ENCODE measurements at places on chromosomes 13 and 19.

GRCh38 chr13:111325941-111326620, 5.6 kb downstream of the TEX29 start:
- DNase-seq: no peak

DNA sequence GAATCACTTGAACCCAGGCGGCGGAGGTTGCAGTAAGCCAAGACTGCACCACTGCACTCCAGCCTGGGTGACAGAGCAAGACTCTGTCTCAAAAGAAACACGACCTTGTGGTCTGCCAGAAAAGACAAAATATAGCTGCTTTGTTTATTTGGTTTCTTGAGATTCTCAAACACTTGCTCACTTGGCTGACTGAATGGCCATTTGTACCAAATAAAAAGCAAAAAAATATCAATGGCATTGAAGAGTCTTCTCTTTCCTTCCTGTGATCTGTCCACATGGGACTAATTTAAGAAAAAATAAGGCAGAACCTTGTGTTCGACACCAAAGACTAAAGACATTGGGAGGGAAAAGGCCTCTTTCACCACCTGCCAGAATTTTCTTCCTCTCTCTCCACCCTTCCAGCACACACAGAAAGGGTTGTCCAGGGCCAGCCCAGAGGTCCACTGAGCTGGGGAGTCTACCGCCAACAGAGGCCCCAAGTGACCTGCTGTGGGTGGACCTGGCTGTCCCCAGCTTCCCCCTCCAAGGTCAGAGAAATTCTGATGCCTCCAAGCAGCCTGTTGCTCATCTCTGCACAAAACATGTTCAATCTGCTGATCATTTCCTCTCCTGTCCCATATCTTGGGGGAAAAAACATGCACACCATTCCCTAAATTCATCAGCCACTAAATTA, 5.9 kb downstream of the BRME1 start:
- no peak for DNase-seq

DNA sequence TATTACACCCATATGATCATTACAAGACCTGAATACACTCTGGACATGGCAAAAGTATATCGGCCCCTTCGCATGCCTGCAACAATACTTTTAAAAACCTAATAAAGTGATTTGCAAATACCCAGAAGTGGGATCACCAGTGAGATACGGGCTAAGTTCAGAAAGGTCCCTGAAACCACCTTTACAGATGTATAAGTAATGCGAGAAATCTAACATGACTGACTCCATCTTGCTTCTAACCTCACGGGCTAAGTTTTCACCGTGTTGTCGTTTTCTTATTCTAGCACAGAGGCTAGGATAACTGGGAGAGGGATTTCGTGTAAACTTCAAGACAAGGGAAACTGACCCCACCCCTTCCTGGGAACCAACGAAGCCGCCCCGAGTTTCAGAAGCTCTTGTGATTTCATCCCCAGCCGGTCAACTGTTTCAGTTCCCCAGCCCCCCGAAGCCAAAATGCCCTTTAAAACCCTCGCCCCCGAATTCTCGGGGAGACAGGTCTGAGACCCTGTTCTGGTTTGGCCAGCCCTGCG, 703 bp downstream of the NEK3 start:
- DNase-seq: no peak

GRCh38 chr19:4987692-4988370, 18.9 kb downstream of the KDM4B start:
- no peak for DNase-seq

DNA sequence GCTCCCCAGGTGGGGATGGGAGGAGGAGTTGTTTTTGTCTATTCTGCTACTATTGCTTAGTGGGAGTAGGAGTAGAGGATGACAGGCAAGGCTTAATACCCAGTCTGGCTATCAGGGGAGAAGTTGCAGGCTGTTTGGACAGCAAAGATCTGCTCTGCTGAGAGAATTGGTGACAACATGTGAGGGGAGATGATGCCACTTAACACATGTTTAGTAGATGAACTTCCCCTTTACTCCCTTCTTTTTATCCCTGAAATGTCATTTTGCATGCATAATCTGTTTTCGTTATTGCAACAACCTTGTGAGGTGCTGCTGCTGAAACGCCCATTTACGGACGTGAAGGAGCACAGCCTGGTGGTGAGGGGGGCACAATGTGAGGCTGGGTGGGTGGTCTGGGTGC, 3.0 kb upstream of the CYP4F12 start:
- no peak for DNase-seq

DNA sequence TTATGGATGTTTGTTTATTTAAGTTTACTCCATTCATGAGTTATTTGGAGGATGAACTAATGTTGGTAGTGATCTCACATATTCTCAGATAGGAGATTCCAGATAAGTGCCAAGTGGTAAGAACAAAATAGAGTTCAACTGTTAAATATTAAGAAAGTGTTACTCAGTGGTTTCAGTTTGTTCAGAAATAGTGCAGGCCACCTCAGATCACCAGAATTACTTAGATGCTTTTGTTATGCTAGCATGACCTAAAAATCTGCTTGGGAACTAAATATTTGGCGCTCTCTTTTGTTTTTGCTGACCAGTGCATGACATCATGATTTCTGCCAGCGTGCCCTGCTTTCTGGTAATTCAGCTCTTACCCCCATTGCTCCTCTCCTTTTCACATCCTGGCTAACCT, 15.6 kb downstream of the CLDN10 start:
- no peak for DNase-seq

DNA sequence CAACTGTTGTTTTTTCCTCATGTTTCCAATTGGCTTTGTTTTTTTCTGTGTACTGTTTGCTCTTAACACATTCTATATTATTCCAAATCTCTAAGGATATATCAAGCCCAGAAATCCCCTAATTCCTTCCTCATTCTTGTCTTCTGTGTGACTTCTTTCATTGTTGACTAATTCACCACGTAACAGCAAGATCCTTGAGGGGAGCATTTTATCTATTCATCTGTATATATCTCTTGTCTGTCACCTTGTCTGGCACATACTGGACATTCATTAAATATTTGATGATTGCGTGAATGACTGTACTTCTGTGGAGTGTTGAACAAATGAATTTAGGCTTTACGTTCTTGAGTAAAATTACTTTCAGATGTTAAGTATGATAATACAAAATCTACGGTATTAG, 44.8 kb upstream of the OLFM4 start:
- DNase-seq: no peak

DNA sequence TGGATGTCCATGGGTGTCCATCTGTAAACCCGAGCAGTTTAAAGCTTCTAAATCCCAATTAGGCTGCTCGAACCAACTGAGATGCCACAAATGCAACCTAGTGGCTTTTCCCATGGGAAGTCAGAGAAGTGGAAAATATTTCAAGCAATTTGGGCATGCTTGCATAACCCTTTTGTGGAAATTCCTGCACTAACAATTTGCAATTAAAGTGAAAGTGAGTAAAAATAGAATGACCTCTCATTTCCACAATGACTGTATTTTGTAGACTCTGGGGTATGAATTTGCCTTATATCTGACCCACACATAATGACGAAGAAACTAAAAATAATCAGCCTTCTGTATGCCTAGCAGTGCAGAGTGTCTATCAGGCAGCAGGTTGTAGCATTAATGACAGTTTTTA, 91.8 kb upstream of the TSC22D1 start:
- DNase-seq: no peak

DNA sequence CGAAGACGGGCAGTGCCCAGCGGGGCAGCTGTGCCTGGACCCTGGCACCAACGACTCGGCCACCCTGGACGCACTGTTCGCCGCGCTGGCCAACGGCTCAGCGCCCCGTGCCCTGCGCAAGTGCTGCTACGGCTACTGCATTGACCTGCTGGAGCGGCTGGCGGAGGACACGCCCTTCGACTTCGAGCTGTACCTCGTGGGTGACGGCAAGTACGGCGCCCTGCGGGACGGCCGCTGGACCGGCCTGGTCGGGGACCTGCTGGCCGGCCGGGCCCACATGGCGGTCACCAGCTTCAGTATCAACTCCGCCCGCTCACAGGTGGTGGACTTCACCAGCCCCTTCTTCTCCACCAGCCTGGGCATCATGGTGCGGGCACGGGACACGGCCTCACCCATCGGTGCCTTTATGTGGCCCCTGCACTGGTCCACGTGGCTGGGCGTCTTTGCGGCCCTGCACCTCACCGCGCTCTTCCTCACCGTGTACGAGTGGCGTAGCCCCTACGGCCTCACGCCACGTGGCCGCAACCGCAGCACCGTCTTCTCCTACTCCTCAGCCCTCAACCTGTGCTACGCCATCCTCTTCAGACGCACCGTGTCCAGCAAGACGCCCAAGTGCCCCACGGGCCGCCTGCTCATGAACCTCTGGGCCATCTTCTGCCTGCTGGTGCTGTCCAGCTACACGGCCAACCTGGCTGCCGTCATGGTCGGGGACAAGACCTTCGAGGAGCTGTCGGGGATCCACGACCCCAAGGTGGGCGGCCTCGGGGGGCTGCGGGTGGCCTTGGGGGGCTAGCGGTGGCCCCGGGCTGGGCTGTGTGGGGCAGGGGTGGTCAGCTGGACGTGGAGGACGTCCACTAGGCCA, 4.8 kb downstream of the GRIN3B start:
- DNase-seq: no peak

DNA sequence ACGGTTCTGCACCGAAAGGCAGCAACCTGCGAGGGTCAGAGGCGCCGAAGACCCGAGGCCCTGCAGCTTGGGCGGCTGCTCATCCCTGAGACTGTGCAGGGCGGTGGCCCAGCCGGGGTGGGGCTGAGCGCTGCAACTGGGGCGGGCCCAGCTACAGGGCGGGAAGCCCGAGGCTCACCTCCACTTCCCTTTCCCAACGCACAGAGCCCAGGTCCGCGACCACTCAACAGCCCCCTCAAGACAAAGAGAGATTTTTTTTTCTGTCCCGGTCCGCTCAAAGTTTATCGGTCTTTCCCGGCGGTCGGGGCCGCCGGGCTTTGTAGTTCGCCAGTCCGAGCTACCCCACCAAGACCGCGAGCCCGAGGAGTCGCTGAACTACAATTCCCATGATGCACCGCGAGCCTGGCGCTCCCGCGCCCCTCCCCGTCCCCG, 573 bp downstream of the KATNAL1 start:
- peak; percentile 76 for DNase-seq

DNA sequence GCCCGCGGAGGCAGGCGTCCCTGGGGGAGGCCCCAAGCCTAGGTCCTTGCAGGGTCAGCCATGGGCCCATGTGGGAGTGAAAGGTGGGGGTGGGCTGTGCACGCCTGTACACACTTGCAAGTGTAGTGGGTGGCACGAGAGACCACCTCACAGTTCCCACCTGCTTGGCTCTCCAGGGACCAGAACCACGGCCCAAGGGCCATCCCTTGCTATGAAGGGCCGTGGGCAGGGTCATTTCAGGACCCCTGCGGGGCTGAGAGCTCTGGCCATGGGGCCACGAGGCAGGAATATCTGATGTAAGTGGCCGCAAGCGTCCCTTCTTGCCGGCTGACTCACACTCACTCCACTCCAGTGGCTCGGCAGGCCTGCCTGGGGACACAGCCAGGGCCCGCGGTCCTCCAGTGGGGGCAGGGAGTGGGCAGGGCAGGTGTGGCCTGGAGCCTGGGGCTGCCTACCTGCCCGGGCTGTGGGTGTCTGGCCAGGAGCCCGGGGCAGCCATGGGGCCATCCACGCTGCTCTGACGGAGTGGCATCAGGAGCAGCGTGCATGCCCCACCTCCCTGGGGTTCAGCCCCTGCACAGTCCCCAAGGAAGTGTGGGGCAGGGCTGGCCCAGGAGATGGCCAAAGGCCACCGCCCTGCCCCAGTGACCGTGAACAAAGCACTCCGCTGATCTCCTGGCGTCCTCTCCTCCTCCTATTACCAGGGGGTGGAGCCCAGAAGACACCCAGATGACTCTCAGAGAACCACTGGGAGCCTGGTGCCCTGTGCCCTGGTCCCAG, 8.6 kb upstream of the MKNK2 start:
- no peak for DNase-seq

GRCh38 chr13:75325711-75326110, 156.3 kb downstream of the TBC1D4 start:
- DNase-seq: no peak

GRCh38 chr19:1151037-1151724, 22.9 kb downstream of the SBNO2 start:
- DNase-seq: no peak

DNA sequence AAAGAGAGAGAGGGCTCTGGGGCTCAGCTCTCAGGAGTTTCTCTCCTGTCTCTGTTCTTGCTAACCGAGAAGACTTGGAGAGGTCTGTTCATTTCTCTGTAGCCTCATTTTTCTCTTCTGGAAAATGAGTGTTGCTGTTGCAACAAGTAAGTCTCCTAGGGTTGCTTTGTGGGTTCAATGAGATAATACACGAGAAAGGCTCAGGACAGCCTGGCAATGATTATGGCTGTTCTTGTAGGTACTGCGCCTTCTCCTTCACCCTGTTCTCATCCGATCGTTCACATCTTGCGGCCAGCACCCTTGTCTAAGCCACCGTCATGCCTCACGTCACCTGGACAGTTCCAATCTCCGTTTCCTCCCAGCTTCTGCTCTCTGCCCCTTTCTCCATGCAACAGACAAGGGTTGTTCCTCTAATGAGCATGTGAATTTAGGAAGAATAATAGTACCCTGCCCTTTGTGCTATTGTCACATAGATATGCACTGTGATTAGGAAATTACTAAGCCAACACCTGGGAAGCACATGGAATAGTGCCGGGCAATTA, 4.2 kb downstream of the C5AR1 start:
- DNase-seq: no peak

DNA sequence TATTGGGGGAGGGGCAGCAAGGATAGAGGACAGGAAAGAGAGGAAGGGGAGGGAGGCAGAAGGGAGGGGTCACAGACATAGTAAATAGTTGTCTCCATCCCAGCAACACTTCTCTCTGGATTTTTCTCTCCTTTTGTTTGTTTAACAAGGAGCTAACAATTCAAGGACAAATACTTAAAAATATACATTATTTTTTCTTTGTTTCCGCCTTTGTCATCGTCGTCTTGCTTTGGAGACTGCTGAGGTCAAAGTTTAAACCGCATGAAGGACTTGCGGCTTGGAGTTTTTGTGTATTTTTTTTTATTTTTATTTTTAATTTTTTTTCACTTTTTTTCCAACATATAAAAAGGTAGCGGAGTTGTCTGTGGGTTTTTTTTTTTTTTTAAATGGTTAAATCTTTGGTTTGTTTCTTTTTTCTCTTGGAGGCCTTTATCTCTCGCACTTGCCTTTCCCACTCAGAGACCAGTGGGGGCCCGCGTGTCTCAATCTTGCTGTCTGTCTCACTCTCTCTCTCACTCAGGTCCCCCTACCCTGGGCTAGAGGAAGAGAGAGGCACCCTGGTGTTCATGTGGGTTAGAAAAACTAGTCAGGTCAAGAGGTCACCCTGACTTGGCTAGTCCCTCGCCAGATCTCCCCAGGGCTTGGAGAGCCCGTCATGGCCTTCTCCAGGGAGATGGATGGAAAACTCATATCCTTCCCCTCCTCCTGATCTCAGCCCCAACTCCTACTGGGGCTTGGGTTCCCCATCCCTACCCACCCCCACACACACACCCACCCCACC, 11.0 kb downstream of the ZNF574 start:
- no peak for DNase-seq

- DNase-seq: no peak
Measured at GRCh38 chr13:81929988-81930387, 1589.1 kb upstream of the SPRY2 start.

- DNase-seq: no peak
Measured at GRCh38 chr13:109145631-109146030, 516.2 kb downstream of the MYO16 start.

GRCh38 chr13:101523154-101524131, 71.0 kb downstream of the ITGBL1 start:
- no peak for DNase-seq

GRCh38 chr19:334296-335071, 10.1 kb downstream of the MIER2 start:
- DNase-seq: no peak
